ENCODE measurements at places on chromosomes 1 and 21.
A peak's percentile ranks its signal among the peaks of the same experiment; 100 is the strongest.

- DNase-seq = peak; percentile 32
Observed at GRCh38 chr1:110687250-110687649, 12.5 kb upstream of the KCNA3 start.

DNA sequence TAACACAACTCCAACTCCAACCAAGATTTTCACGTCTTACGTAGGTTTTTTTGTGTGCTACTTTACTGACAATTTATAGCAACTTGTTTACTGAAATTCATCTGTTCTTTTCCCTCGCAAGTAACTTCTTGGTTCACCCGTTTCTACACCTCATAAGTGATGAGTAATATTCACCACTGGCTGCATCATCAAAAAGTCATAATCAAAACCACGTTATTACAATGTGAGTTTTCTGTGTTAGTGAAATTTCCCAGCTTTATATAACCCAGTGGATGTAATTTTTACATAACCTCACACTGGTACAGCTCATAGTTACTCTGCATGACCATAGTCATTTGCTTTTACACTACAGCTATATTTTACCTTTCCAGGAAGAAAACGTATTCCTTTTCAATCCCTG lies 401.1 kb upstream of the LYPLAL1 start:
- peak; percentile 80 for DNase-seq

DNA sequence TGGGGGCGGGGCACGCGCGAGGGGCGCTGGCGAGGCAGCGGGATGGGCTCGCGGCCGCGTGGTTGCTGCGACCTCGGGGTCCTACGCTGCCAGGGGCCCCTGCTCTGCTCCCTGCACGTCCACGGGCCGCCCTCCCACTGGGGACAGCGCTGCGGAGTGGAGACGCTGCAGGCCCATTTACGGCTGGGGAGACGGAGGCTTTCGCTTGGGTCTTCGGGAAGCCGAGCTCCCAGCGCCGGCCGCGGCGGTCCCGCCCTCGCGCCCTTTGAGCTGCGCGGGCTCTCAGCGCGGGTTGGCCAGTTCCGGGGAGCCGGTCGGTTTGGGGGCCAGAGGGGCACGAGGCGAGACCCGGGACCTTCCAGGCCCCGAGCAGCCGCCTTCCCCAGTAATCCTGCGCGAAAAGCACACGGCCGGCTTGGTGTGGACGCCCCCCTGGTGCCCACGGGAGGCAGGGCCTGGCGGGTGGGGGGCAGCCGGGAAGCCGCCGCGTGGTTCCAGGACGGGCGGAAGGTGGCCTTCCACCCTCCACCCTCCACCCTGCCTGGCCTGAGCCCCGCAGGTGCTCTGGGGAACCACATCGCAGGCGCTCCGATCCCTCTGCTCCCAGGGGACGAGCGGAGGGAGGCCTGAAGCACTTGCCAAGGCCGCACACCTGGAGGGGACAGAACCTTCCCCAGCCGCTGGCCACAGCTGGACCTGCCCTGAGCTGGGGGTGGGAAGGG lies 570 bp upstream of the PEX10 start:
- no peak for DNase-seq

GRCh38 chr1:3068564-3069431 lies at the start of gene PRDM16:
Gene PRDM16, plus strand, starts transcription at chr1:3069203. Its CDS starts 57 bp downstream, at chr1:3069260.
- peak; percentile 65 for DNase-seq

DNA sequence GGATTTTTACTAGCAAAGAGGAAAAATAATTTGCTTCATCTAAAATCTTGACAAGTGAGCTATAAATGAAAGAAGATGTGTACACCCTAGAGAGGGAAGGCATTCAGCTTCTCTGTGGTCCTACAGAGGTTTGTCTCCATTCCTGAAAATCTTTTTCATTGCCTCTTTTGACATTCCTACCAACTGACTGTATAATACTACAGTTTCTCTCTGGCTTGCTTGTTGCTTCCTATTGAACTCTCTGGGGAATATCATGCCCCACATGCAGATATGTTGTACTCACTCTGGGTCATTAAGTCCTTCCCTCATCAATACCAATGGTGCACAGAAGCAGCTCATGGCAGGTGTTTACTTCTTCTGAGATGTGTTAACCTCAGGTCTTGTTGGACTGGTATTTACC lies 371.2 kb upstream of the PLXNA2 start:
- peak; percentile 65 for DNase-seq

DNA sequence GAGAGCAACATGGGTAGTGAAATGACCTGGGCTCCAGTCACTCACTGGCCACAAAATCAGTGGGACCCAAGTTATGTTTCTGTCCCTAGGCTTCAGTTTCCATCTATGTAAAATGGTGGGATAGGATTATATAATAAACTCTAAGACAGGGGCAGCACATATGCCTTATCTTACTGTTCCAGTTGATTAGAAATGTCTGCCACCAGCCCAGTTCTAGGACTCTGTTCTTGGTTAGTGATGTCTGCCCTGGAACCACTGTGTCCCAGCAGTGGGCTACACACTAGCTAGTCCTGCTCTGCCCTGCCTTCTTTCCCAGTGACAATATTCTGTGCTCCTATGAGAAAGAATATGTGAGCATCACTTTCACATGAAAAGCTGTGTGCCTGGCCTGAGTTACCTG lies 138.3 kb downstream of the PCNX2 start:
- no peak for DNase-seq

DNA sequence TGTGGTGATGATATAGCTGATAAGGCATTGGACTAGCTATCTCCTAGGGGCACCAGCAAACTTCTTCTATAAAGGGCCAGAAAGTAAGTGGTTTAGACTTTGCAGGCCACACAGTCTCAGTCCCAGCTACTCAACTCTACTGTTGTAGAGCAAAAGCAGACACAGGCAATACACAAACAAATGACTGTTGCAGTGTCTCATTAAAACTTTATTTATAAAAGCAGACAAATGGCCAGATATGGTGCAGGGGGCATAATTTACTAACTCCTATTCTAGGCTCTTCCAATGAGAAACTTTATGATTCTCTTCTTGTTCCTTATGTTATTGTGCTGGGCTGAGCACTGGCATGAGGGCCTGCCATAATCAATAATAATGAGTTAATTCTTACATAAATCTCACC lies 176.8 kb upstream of the POU3F1 start:
- no peak for DNase-seq

- no peak for DNase-seq
Observed at GRCh38 chr1:18008081-18008480, 99.5 kb upstream of the IGSF21 start.

- no peak for DNase-seq
Observed at GRCh38 chr1:211529453-211529852, 37.5 kb upstream of the RD3 start.

DNA sequence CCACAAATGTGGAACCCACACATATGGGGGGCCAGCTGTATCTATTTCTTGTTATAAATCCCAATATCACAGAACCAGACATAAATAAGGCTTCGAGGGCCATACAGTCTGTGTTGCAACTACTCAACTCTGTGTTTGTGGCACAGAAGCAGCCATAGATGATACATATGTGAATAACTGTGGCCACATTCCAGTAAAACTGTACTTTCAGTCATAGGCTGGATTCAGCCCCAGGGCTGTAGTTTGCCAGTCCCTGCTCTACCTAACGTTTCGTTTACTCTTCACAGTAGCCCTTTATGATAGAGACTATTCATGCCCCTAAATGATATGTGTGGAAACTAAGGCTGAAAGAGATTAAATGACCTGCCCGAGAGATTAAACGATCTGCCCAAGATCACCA lies 48.7 kb downstream of the FHAD1 start:
- no peak for DNase-seq

DNA sequence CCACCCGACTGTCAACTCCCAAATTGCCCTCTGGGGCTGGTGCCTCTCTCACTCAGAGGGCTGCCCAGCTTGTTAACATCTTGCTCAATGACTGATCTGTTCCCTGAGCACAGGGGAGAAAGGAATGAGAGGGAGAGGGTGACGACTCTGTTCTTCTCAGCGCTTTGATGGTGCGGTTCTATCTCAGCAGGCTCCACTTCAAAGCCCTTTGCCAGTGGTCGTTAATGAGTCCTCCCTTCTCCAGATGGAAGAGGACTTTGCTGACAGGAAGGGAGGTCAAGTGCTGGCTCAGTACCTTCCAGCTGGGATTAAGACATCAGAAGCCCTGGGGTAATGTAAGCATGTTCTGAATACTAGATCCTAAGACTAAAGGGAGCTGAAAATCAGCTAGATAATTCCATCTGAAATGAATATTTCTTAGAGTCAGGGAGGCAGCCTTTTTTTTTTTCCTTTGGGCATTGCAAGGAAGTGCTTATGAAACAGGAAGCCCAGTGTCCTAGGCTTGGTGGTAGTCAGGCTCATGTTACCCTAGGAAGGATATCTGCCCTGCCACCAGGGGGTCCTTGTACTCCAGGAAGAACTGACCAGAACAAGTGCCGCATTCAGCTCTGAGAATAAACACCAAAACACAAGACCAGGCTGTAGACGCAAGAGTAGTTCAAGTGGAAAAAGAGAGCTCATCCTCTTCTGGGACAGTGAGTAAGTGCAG lies 4.7 kb downstream of the FMOD start:
- DNase-seq = no peak

GRCh38 chr21:44681861-44682579 lies at the start of gene KRTAP12-1:
Gene KRTAP12-1, minus strand, starts transcription at chr21:44682163. Its CDS starts 40 bp downstream, at chr21:44682123.
- no peak for DNase-seq

DNA sequence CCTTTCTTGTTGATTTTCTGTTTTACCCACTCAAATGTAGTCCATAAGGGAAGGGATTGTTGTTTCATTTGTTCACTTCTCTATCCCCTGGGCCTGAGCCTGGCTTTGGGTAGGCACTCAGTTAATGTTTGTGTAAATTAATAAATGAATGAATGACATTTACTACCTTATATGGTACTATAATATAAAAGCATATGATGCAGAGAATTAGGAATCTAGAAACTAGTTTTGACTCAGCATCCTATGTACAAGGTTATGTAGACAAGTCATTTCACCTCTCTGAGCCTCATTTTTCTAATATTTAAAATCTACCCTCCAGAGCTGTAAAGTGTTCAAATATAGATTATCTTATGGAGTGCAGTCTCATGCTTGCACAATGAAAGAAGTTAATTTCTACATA lies 68.9 kb upstream of the S1PR1 start:
- DNase-seq = peak; percentile 42

GRCh38 chr1:96465441-96465840 lies 256.1 kb upstream of the PTBP2 start:
- DNase-seq = peak; percentile 81

- no peak for DNase-seq
Observed at GRCh38 chr1:35080171-35080854, 1.1 kb downstream of the ZMYM1 start.

DNA sequence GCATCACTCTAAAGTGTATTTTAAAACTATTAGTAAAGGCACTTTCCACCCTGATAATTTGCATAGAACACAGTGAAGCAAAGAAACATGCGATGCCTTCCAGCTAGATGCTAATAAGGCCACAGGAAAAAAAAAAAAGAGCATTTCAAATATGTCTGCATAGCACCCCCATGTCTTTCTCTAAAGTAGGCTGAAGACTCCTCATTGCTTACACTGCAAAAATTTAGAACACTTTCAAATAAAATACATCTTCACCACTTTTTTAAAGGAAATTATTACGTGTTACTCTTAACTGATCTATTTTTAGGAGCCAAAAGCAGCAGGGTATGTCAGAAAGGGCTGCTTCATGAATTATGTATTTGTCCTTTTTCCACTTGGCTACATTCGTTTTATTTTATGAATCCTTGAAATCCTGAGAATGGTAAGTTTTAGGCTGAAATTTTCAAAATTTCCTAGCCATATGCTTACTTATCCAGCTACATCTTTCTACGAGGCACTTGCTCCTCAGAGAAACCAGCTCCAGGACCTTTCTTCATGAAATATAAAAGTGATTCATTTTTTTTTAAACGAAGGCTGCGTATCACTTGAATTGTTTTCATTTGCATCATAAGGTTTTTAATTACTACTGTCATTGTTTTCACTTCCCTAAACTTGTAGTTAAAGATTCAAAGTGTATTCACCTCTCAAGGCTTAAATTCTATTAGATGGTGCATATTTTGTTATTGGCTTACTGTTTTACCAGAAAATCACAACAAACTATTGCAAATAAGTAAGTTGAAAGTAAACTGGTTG lies 513.0 kb downstream of the PTPRC start:
- no peak for DNase-seq

- peak; percentile 64 for DNase-seq
Observed at GRCh38 chr1:59596432-59596831, 218.3 kb upstream of the HOOK1 start.

- DNase-seq = no peak
Observed at GRCh38 chr1:165837838-165838364, 10.5 kb downstream of the UCK2 start.

DNA sequence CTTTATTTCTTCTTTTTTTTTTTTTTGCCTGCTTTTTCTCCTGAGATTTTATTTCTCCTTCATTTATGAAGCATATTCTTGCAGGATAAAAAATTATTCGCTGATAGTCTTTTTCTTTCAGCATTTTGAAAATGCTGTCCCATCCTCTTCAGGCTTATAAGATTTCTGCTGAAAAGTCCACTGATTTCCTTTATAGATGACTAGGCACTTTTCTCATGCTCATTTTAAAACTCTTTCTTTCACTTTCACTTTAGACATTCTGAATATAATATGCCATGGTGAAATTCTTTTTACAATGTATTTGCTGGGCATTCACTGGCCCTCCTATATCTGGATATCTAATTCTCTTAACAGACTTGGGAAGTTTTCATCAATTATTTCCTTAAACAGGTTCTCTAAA lies 25.5 kb upstream of the GTF2B start:
- no peak for DNase-seq

GRCh38 chr1:92481599-92481925 lies 5.2 kb downstream of the GFI1 start:
- DNase-seq = no peak

GRCh38 chr1:58735586-58735985 lies 35.7 kb upstream of the MYSM1 start:
- DNase-seq = no peak

DNA sequence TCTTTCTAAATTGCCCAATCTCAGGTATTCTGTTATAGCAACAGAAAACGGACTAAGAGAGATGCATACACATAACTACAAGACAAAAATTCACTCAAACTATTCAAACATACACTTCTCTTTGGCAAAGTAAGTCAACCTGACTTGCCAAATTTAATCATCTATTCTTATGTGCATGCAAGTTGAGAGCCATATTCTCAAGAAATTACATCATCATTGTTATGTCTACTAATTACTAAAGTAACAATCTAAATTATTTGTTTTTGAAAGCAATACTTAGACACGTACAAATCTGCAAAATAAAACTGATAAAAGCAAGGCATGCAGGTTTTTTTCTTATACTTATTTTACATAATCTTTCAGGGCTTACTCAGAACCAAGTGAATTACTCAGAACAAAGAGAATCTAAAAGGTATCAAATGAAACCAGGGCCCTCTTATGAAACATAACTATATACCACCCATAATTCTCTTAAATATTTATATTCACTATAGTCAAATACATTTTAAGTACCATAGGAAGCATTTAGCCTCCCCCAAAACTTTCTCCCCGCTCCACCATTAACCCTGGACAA lies 62.3 kb downstream of the HLCS start:
- no peak for DNase-seq

DNA sequence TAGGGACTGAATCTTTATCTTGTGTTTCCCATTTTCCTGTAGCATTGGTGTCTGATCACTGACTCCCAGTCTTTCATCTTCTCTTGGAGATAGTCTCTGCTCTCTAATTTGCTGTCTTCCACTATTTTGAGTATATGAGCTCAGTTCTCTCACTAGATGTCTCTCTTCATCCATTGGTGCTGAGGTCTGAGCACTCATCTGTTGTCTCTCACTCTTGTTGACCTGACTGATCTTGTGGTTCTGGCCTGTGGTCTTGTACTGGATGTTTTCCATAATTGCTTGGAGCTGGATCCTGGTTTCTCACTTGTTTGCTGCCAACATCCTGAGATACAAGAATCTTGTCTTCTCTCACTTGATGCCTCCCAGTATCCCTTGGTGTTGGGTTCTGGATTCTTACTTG lies 25.1 kb upstream of the S100A11 start:
- DNase-seq = no peak

Measured in fibroblast of skin of right quadriceps (primary cell).